ENCODE measurements at places on chromosomes 4 and X.

- no peak overlapping the region for H3K27ac ChIP-seq
- DNase-seq, result no peak
- no peaks in the 10 kb centered on the region for H3K36me3 ChIP-seq
- peaks cover 23% of the 10 kb centered on the region for H3K27me3 ChIP-seq
- H3K4me1 ChIP-seq, result no peaks in the 10 kb centered on the region
- H3K4me3 ChIP-seq, result no peak overlapping the region
Observed at GRCh38 chr4:101451086-101451485, 103.8 kb upstream of the PPP3CA start.

GRCh38 chrX:40445691-40446090 lies 135.1 kb upstream of the ATP6AP2 start:
- no peaks in the 10 kb centered on the region for H3K27me3 ChIP-seq
- no peak for DNase-seq
- H3K4me3 ChIP-seq, result no peak overlapping the region
- no peaks in the 10 kb centered on the region for H3K36me3 ChIP-seq
- H3K27ac ChIP-seq, result no peak overlapping the region

DNA sequence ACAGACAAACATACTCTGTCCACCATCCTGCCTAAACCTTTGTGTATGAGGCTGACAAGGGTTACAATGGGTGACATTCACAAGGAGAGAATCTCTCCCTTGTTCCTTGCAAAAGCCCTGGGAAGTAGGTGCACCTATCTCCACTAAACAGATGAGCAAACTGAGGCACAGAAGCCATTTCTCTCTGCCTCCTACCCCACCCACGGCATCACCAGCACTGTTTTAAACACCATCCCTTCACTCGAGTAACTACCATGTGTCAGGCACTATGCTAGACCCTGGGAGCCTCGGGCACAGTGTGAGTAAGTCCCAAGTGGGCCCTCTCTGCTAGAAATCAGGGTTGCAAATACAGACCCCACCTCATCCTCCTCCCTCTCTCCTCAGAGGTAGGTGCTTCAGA lies 899 bp downstream of the LYAR start:
- peak overlapping the region; percentile 89 for H3K27ac ChIP-seq
- peaks cover 37% of the 10 kb centered on the region for H3K36me3 ChIP-seq
- DNase-seq, result peak; percentile 14
- H3K4me3 ChIP-seq, result peak overlapping the region; percentile 94
- no peaks in the 10 kb centered on the region for H3K27me3 ChIP-seq

GRCh38 chr4:121998024-121998423 lies 46.2 kb upstream of the TRPC3 start:
- DNase-seq, result peak; percentile 7
- H3K4me1 ChIP-seq, result no peaks in the 10 kb centered on the region

- DNase-seq, result no peak
- no peak overlapping the region for H3K4me3 ChIP-seq
- H3K4me1 ChIP-seq, result peaks cover 2% of the 10 kb centered on the region
- no peak overlapping the region for H3K27ac ChIP-seq
- H3K27me3 ChIP-seq, result peaks cover 4% of the 10 kb centered on the region
Observed at GRCh38 chr4:8534129-8534528, 46.1 kb upstream of the GPR78 start.

GRCh38 chrX:11944501-11944900 lies 186.5 kb downstream of the MSL3 start:
- no peaks in the 10 kb centered on the region for H3K36me3 ChIP-seq
- no peak overlapping the region for H3K4me3 ChIP-seq
- DNase-seq, result peak; percentile 13
- H3K4me1 ChIP-seq, result no peaks in the 10 kb centered on the region
- H3K27me3 ChIP-seq, result peaks cover 4% of the 10 kb centered on the region

DNA sequence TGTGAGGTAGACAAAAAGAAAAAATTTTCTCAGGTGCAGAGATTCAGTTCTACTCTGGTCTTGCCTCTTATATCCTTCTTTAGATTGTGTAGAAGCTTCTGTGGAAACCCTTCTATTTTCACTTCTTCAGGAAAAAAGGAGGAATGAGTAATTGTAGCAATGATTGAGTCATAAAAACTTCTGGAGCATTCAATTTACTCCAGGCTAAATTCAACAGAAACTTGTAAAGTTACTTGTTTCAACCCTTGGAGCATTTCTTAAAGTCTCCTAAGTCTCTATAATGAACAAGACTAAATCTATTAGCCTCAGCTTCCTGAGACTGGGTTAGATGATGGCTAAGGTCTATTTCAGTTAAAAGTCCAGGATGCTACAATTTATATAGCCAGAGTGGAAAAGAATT lies 29.9 kb downstream of the BOD1L1 start:
- peaks cover 45% of the 10 kb centered on the region for H3K36me3 ChIP-seq
- no peak overlapping the region for H3K27ac ChIP-seq
- no peak overlapping the region for H3K4me3 ChIP-seq

GRCh38 chr4:177380730-177381287 lies 61.4 kb downstream of the AGA start:
- no peaks in the 10 kb centered on the region for H3K36me3 ChIP-seq
- no peak overlapping the region for H3K4me3 ChIP-seq
- H3K27ac ChIP-seq, result no peak overlapping the region
- peak; percentile 15 for DNase-seq

DNA sequence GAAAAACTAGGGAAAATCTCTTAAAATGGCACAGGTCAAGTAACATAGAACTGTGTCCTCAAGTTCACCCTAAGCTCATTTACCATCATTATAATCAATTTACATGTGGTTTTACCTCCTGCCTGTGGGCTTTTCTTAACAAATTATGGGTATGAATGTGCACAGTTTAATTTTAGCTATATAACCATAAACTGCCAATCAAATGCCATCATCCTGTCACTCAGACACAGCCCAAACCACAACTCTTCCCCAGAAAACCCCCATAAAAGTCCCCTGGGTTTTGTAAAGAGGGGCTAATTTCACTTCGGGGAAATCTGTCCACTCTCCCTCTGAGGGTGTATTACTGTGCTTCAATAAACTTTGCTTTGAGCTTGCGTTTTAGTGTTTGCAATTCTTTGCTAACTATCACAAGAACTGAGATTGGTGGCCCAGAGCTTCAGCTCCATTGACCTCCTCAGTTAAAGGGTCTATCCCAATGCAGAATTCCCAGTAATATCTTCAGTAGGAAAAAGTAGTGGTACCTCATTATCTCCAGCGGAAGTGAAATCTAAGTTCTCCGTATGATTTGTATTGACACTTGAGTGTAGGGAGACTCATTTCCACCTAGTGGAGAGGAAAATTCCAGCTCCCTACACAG lies 394.6 kb downstream of the SPOCK3 start:
- no peaks in the 10 kb centered on the region for H3K4me1 ChIP-seq
- DNase-seq, result no peak
- no peak overlapping the region for H3K27ac ChIP-seq
- no peak overlapping the region for H3K4me3 ChIP-seq
- no peaks in the 10 kb centered on the region for H3K36me3 ChIP-seq
- no peaks in the 10 kb centered on the region for H3K27me3 ChIP-seq

- no peak overlapping the region for H3K27ac ChIP-seq
- no peak for DNase-seq
- H3K4me1 ChIP-seq, result no peaks in the 10 kb centered on the region
- H3K4me3 ChIP-seq, result no peak overlapping the region
- H3K36me3 ChIP-seq, result peaks cover 4% of the 10 kb centered on the region
- H3K27me3 ChIP-seq, result no peaks in the 10 kb centered on the region
Observed at GRCh38 chr4:119559044-119559647, 69.5 kb downstream of the PDE5A start.

DNA sequence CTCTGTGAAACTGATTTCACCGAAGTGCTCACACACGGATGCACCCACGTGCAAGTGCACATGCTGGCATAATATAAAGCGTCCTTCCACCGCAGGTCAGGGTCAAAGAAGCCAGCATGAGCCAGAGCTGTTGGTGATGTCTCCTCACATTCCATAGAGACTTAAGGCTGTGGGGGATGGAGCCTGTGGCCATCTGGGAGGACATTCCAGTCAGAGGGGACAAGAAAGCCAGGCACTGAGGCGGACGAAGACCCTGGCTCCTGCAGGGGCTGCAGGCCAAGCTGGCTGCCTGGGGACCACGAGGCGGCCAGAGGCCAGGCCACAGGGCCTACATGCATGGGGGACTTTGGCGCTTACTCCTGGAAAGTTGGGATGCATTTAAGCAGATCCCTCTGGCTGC lies 7.7 kb downstream of the RNF212 start:
- H3K4me1 ChIP-seq, result no peaks in the 10 kb centered on the region
- H3K36me3 ChIP-seq, result no peaks in the 10 kb centered on the region

- H3K4me1 ChIP-seq, result peaks cover 25% of the 10 kb centered on the region
- H3K36me3 ChIP-seq, result no peaks in the 10 kb centered on the region
- peak; percentile 80 for DNase-seq
- no peaks in the 10 kb centered on the region for H3K27me3 ChIP-seq
- H3K27ac ChIP-seq, result peak overlapping the region; percentile 93
Observed at GRCh38 chrX:49166914-49167739, 4.6 kb downstream of the MAGIX start.

DNA sequence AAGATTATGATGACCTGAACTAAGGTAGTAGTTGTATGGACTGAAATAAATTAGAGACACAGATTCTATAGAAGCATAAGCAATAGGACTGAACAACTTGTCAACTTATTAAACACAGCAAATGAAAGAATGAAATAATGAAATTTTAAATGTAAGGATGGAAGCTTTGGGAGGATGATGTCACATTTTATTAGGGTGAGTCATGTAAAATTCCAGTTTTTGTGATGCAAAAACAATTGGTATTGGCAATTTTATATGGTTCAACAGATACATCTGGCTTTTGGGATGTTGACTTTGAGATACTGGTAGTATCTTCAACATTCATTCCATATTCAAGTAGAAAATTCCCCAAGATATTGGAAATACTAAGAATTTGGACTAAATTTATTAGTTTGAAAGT lies 72.7 kb upstream of the IL15 start:
- H3K36me3 ChIP-seq, result no peaks in the 10 kb centered on the region
- no peak for DNase-seq
- no peak overlapping the region for H3K27ac ChIP-seq

GRCh38 chr4:102163404-102164140 lies 181.7 kb downstream of the SLC39A8 start:
- no peaks in the 10 kb centered on the region for H3K4me1 ChIP-seq
- no peak for DNase-seq
- H3K27ac ChIP-seq, result no peak overlapping the region
- no peaks in the 10 kb centered on the region for H3K36me3 ChIP-seq
